Activated naive CD8-positive, alpha-beta T cell treated with anti-CD3 and anti-CD28 coated beads, Interleukin-2, amount 50 U/mL, for 16 hours (primary cell): ENCODE measurements at places on chromosomes 13 and 19.

GRCh38 chr19:16944626-16945363 lies 56.0 kb downstream of the F2RL3 start:
- no peak for DNase-seq

DNA sequence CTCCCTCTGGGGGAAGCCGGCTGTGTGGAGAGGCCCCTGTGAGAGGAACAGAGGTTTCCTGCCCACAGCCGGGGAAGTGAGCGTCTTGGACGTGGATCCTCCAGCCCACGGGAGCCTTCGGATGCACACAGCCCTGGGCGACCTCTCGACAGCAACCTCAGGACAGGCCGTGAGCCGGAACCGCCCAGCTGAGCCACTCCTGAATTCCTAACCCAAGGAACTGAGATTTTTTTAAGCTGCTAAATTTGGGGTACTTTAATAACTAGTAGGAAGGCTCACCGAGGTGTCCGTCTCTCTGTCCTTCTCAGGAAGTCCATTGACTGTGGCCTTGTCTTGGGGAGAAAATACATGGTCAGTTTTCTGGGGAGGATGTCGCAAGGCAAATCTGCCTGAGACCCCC lies 9.1 kb downstream of the LAIR1 start:
- DNase-seq, result no peak

GRCh38 chr13:97658556-97658955 lies 224.6 kb downstream of the RAP2A start:
- no peak for DNase-seq

- no peak for DNase-seq
These were observed 21.1 kb upstream of the POMP start for GRCh38 chr13:28637714-28638355.

- no peak for DNase-seq
These were observed 13.0 kb downstream of the ZIC2 start for GRCh38 chr13:99994638-99995020.

- no peak for DNase-seq
These were observed 8.7 kb upstream of the CKM start for GRCh38 chr19:45331411-45331810.

DNA sequence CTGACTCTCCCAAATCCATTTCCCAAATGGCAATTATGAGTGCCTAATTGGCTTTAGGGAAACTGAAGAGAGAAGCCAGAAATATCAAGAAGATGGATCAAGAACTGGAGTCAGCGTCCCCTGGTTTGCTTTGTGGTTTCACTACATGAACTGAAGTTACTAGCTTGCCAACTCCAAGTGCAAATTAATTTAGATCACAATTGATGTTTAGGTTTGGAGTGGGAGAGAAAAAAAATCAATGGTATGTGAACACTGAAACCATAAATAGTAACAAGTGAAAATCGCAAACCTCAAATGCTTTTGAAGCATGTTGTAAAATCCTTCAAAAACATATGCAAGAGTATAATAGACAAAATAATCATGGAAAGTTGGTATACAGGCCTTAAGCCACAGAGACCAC lies 1528.6 kb upstream of the SLC10A2 start:
- DNase-seq, result no peak

DNA sequence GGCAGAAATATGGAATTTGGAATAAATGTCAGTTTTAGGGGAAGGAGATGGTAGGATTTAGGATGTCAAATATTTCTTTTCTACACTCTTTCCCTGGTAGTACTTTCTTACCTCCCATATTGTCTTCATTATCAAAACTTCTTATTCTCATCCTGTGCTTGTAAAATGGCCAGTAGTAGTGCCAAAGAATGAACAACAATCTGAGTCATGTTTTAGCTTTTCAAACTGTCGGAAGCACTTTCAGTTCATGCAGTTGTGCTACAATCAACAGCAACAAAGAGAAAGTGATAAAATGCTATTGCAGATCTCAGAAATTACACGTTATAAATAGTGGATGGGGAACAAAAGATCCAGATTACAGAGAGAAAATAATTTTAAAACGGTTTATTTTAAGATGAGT lies 193.7 kb upstream of the RXFP2 start:
- no peak for DNase-seq

DNA sequence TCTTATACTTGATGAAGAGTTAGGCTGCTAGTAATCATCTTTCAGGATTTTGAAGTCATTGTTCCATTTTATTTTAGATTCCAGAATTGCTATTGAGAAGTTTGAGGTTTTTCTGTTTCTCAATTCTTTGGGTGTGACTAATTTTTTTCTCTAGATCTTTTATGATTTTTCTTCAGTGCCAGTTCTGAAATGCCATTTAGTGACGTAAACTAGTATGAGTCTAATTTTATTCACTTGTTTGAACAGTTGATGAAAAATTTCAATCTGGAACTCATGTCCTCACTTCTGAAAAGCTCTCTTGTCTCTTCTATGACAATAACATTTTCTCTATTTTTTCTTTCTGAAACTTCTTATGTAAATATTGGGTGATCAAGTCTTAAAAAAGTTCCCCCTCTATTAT lies 188.5 kb upstream of the HTR2A start:
- no peak for DNase-seq

DNA sequence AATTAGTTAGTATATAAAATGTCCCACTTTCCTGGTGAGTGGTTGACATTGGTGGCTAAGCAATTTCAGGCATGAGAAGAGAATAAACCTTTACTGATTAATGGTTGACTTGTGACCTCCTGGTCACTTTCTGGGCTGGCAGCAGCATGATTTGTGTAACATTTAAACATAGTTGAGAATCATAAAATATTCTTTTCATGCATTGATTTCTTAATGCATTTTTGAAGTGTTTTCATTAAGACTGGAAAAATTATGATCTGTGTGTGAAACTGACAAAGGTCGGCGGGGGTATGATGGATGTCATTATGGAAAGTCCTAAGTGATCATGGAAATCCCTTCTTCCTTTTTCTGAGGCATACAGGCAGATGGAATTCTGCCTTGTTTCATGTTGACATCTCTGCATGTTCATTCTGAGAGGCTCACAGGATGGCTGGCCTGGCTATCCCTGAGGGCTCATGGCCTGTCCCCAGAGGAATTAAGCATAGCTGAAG lies 98.7 kb upstream of the RNF113B start:
- DNase-seq, result no peak

- no peak for DNase-seq
These were observed 123.1 kb downstream of the ATP8A2 start for GRCh38 chr13:25494698-25495411.

DNA sequence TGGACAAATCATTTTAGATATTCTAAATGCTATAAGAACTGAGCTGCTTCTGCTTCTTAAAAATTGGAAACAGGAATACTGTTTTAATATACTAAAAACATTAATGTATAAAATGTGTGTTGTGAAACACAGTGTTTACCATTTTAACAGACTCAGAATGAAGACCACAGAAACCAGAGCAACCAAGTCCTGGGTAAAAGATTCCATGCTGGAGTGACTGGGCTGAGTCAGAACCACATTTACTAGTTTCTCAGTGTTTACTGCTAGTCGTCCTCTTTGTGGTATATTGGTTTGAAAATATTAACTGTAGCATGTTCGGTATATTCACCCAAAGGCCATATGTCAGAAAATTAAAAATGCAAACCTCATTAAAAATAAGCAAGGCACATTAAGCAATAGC lies 31.9 kb downstream of the ANKRD10 start:
- no peak for DNase-seq

DNA sequence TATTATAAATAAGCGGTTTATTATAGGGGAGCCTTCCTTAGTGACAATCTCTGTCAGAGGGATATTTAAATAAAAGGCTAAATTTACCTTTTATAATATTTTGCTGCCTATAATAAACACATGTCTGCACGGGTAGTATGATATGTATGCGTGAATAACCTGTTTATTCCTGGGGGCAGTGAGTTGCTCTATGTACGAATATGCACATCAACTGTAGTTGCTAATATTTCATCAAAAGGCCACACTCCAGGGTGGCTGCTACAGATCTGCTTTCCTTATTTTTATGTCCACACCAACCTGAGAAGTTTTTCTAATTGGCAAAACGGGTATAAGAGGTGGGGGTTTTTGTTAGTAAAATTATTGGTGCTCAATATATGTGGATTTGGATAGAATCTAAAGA lies 192.0 kb downstream of the LHFPL6 start:
- no peak for DNase-seq

- DNase-seq, result no peak
These were observed 22.7 kb upstream of the LRCH1 start for GRCh38 chr13:46530084-46530935.

- no peak for DNase-seq
These were observed 53.4 kb upstream of the F7 start for GRCh38 chr13:113052206-113052605.

- DNase-seq, result no peak
These were observed 27.1 kb downstream of the STK24 start for GRCh38 chr13:98549728-98550317.

GRCh38 chr13:79642596-79642995 lies 161.6 kb downstream of the NDFIP2 start:
- DNase-seq, result no peak

- no peak for DNase-seq
These were observed 107.0 kb downstream of the KL start for GRCh38 chr13:33123066-33123859.

GRCh38 chr13:110328573-110328972 lies 21.5 kb downstream of the COL4A2 start:
- no peak for DNase-seq

DNA sequence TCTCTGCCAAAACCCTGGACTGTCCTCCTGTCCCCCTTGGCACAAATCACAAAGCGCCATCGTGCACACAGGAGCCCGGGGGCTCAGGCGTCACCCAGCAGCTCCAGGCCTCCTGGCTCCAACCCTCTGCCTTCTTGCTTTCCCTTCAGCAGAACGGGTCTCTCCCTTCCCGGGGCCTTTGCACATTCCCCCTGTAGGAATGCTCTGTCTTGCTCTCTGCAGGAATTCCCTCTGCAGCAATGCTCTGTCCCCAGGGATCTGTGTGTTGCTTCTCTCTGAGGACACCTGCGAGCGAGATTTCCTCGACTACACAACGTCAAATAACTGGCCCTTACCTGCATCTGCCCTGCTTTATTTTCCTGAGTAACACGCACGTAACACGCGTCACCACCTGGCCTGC lies 13.3 kb upstream of the RASA3 start:
- DNase-seq, result no peak

- no peak for DNase-seq
These were observed at the start of gene ZNF556 for GRCh38 chr19:2867025-2867991. ZNF556 (plus strand) TSS chr19:2867335; CDS start chr19:2867422, 87 bp downstream.

DNA sequence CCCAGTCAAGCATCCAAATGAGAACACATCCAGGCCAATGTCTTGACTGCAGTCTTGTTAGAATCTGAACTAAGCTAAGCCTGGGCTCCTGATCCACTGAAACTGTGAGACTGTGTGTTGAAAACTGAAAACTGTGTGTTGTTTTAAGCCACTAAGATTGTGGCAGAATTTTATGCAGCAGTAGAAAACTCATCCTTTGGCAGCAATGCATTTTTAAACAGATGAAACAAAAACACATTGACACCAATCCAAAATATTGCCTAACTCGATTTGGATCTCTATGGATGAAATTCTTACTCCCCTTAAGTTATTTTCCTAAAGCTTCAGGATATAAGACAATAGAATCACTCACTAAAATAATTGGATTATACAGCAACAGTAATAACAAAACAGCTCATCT lies 202.3 kb upstream of the KLF12 start:
- no peak for DNase-seq

DNA sequence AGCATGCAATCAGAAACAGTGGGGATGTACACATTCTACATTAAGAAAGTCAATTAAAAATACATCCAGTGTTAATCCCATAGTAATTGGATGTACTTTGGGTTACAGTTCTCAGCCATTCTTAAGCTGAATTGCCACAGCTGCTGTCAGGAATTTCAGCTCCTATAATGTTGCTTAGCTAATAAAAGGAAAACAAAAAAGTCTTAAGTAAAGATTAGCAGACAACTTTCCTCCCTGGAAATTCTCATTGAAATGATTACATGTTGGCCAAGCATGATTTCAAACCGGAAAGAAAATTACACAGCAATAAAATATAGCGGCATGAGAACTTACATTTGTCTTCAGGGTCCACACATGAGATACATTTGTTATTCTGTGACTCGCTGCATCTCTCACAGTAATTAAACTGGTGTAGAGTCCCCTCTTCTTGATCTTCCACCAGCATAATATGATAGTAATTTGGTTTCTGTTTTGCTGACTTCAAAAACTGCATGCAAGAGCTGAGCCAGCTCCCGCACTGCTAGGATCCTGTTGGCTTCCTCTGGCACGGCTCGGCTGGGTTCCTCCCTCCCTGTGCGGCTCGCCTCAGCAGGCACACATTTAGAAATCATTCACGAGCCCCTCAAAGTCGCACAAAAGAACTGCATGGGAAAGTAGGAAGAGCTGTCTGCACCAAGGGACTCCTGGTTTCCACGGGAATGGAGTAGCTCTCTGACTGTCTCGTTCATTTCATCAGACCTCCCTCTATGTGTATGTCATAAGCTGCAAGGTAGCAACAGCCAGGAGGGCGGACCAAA lies at the start of gene HTR2A:
Gene HTR2A, minus strand, starts transcription at position 713 of the 797 bp plus-strand sequence. CDS start 1,147 bp downstream, outside the sequence.
- no peak for DNase-seq

- DNase-seq, result no peak
These were observed 101.2 kb downstream of the TNFRSF19 start for GRCh38 chr13:23671377-23671776.

DNA sequence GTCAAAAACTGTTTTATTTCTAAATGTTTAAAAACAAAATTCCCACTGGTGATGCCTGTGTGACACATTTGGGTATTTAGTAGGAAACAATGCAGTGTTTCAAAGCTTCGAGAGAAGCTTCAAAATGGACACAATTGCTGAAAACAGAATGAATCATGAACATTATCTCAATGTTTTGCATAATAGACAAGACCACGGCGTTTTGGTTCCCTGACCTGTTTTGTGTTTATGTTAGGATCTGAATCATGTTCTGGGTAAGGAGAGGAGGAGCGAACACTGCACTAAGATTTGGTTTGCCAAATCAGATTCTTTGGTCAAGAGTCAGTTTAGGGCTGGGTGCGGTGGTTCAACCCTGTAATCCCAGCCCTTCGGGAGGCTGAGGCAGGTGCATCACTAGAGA lies 42.2 kb downstream of the IFT88 start:
- DNase-seq, result no peak
